Osteoblast (primary cell): ENCODE measurements at places on chromosomes 2 and 18. TPM values are rescaled to one million over a fixed set of nuclear protein-coding genes. Genes with fewer than 3 reads are reported as not detected.

- H3K4me1 ChIP-seq = no peaks in the 10 kb centered on the region
- H3K4me3 ChIP-seq = no peak overlapping the region
- H3K27ac ChIP-seq = no peak overlapping the region
- no peak for DNase-seq
- no peaks in the 10 kb centered on the region for H3K36me3 ChIP-seq
These were observed 1934.7 kb upstream of the CELF4 start for GRCh38 chr18:39500306-39500705.

- H3K4me3 ChIP-seq = no peak overlapping the region
- H3K27me3 ChIP-seq = no peaks in the 10 kb centered on the region
- peaks cover 11% of the 10 kb centered on the region for H3K4me1 ChIP-seq
- H3K36me3 ChIP-seq = peaks cover 18% of the 10 kb centered on the region
These were observed 31.0 kb downstream of the RALB start for GRCh38 chr2:120283649-120284048.

DNA sequence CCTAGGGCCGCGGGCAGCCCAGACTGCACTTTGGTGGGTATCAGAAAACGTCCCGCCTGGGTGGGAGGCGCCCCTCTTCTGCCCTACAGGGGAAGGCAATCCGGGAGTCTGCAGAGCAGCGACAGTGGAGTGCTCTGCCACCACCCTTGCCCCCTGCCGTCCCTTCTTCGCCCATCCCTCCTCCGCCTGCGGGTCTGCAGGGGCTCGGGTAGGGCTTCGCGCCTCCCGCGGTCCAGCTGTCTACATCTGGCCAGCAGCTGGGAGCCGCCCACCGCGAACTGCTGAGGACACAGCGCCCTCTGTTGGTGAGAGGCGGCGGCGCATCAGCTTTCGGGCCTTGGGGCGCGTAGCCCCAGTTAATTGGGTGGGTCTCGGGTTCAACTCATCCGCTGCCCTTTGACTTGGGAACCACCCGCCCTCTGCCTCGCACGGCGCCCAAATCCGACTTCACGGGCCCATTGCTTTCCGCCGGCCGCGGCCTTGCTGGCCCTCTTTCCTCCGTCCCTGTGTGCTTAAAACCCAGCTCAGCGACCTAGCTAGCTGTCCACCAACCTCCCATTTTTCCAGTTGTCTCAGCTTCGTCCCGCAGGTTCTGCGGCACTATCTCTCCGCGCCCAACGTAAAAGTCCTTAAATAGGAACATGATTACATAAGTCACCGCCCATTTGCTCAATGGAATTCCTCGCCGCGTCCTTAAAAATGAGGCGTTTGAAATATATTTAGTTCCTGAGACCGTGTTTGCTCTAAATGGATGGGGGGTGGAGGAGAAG lies 17.6 kb downstream of the WNT10A start:
- peaks cover under 1% of the 10 kb centered on the region for H3K4me1 ChIP-seq
- H3K36me3 ChIP-seq = no peaks in the 10 kb centered on the region
- peak; percentile 97 for DNase-seq
- peak overlapping the region; percentile 7 for H3K4me3 ChIP-seq

The PLEK gene
- 0.36 TPM in 1 of 2 replicates, not detected in the other for total RNA-seq

The TNS1 gene
- 45.7 and 48.9 TPM in 2 replicates for total RNA-seq

DNA sequence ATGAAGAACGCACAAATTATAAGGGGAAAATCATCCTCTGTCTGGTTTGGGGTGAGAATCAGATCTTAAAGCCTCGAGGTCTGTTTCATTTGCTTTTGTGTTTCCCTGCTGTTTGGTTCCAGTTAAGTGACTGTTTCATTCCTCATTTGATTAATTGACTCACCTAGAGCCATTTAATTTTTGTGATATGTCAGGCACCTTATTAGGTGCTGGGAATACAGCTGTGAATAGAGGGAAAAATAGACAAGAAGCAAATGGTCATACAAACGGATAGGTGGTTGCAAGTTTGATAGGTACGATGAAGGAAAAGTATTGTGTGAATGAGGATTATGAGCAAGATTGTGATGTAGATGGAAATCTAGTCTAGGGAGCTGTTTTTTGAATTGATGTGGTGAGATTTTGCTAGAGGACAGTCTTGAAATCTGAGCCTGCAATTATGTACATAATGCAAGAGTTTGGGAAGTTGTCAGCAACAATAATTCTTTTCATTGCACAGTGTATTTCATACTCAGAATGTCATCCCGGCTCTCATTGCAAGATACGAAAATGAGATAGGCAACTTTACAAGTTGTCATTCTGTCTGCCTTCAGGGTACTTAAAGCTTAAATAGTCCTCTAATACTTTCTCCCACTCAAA lies 2.2 kb downstream of the ACSL3 start:
- peak overlapping the region; percentile 81 for H3K4me3 ChIP-seq
- H3K36me3 ChIP-seq = no peaks in the 10 kb centered on the region
- H3K27ac ChIP-seq = peak overlapping the region; percentile 77
- no peak for DNase-seq
- peaks cover 39% of the 10 kb centered on the region for H3K4me1 ChIP-seq
- no peaks in the 10 kb centered on the region for H3K27me3 ChIP-seq

DNA sequence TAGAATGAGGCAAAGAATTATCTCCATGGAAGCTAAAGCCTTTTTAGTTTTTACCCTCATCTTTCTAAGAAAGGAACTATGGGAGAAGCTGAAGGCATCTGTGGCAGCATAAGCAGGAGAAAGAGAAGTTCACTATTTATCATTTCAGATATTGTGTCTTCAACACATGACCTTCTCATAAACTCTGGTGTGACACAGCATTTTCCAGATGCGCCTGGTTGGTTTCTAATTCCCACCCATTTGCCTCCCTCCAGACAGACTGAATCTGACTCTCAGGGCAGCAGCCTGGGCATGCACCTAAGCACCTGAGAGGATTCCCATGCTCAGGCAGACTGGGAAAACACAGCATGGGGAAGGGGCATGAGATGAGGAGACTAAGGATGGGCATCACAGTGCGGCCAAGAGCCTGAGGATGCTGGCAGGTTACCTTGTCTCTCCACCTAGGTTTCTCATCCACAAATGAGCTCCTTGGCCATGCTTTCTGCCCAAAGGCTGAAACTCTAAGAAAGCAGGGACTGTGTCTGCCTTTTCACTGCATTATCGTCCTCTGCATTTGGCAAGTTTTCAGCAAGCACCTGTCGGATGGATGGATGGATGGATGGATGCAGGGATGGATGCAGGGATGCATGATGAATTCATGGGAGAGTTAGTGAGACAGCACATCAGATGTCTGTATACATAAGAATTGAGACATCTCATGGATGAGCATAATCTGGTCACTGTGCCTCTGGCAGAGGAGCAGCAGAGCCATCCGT lies 28.8 kb upstream of the SULT1C4 start:
- no peaks in the 10 kb centered on the region for H3K36me3 ChIP-seq
- no peaks in the 10 kb centered on the region for H3K4me1 ChIP-seq
- H3K4me3 ChIP-seq = no peak overlapping the region
- DNase-seq = no peak
- no peak overlapping the region for H3K27ac ChIP-seq

The C2orf80 gene
- not detected in 2 replicates for total RNA-seq

The AQP12B gene
- not detected in 2 replicates for total RNA-seq

DNA sequence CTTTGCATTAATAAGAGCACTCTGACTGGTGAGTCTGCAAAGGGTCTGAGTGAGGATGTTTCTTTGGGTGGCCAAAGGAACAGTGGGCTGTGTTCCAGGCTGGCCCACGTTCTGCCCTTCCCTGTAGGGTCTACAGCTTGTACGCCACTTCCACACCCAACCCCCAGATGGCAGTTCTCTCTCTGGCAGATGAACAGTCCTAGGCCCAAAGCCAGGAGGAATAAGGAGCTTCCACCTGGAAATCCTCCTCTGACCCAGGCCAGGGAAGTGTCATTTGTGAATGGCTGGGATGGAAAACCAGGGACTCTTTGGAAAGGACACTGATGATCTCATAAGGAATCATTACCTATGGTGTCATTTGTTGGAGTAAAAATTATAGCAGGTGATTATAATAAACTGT lies 6.6 kb downstream of the OTOF start:
- DNase-seq = peak; percentile 73
- no peaks in the 10 kb centered on the region for H3K4me1 ChIP-seq
- H3K36me3 ChIP-seq = no peaks in the 10 kb centered on the region
- no peak overlapping the region for H3K27ac ChIP-seq

The CD226 gene
- under 0.01 and 0.36 TPM in 2 replicates for total RNA-seq

The RBKS gene
- 1.1 and 2.1 TPM in 2 replicates for total RNA-seq

DNA sequence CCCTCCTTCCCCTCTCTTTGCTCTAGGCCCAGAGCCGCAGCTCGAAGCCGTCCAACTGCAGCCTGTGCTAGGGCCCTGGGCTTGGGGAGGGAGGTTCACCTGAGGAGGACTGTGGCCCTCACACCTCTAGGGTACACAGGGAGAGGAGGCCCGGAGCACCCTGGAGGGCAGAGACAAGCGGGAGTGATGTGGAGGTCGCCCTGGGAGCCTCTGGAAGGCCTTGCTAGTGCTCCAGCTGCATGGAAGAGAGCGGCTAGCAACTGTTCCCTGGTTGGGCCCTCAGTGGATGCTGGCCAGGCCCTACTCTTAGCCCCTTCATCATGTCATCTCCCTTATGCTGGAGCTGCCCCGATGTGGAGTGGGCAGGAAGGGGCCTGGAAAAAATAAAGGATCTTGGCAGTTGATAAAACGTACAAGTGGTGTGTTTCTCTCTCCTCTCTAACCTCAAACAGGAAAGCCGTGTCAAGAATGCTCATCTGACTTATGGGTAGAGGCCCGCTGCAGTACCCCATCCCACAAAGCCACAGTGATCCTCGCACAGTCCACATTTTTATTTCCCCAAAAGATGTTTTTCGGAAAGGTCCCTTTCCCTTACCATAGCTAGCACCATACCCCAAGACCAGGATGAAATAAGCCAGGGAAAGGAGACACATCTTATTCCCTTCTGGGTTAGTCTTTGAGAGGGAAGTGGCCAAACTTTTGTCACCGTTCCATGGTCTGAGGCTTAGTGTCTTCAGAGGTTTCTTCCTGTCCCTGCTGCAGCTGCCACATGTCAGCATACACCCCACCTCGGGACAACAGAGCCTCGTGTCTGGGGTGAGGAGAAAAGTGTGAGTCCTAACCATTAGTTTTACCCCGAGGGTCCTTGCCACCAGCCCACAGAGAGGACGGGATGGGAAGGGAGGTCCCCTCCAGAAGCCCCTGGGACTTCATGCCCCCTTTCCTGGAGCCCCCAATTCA lies 2.9 kb downstream of the ZFAND2B start:
- no peaks in the 10 kb centered on the region for H3K27me3 ChIP-seq
- no peak overlapping the region for H3K27ac ChIP-seq
- H3K4me1 ChIP-seq = peaks cover 18% of the 10 kb centered on the region
- peak; percentile 36 for DNase-seq
- H3K4me3 ChIP-seq = no peak overlapping the region

The UGT1A5 gene
- total RNA-seq = not detected in 2 replicates

The TMEM182 gene
- total RNA-seq = 1.4 and 2.7 TPM in 2 replicates

DNA sequence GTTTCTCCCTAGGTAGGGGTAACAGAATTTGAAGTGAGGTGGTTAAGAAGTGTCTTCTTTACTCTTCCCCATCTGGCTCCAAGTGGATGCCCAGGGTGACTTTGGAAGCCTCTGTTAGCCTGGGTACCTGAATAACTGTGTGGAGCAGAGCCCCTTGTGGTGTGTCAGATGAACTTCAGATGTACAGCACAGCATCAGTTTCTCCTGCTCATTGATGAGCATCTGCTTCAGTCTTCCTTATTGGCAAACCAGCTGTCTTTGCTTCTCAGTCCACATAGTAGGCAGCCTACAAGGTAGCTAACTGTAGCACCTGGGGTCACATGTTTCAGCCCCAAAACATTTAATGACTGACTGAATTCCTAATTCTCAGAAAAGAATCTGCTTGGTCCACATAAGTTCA lies 56.2 kb upstream of the ATP8B1 start:
- no peaks in the 10 kb centered on the region for H3K27me3 ChIP-seq
- no peak for DNase-seq
- no peak overlapping the region for H3K27ac ChIP-seq
- H3K4me3 ChIP-seq = no peak overlapping the region
- H3K36me3 ChIP-seq = no peaks in the 10 kb centered on the region

- no peaks in the 10 kb centered on the region for H3K27me3 ChIP-seq
- DNase-seq = peak; percentile 79
- H3K4me3 ChIP-seq = no peak overlapping the region
- no peaks in the 10 kb centered on the region for H3K36me3 ChIP-seq
- no peak overlapping the region for H3K27ac ChIP-seq
- no peaks in the 10 kb centered on the region for H3K4me1 ChIP-seq
These were observed 537 bp upstream of the HOXD4 start for GRCh38 chr2:176150584-176151441.

GRCh38 chr2:27303093-27304025 lies 4.9 kb downstream of the UCN start:
- H3K27me3 ChIP-seq = peaks cover 35% of the 10 kb centered on the region
- no peaks in the 10 kb centered on the region for H3K36me3 ChIP-seq
- peak overlapping the region; percentile 53 for H3K4me3 ChIP-seq
- H3K4me1 ChIP-seq = no peaks in the 10 kb centered on the region
- DNase-seq = peak; percentile 96

GRCh38 chr2:109707281-109708147 lies 86.6 kb upstream of the RGPD5 start:
- H3K36me3 ChIP-seq = no peaks in the 10 kb centered on the region
- DNase-seq = no peak
- H3K4me3 ChIP-seq = no peak overlapping the region
- H3K27ac ChIP-seq = no peak overlapping the region
- peaks cover 6% of the 10 kb centered on the region for H3K4me1 ChIP-seq
- H3K27me3 ChIP-seq = no peaks in the 10 kb centered on the region

- no peaks in the 10 kb centered on the region for H3K27me3 ChIP-seq
- H3K27ac ChIP-seq = no peak overlapping the region
- H3K36me3 ChIP-seq = no peaks in the 10 kb centered on the region
- H3K4me3 ChIP-seq = no peak overlapping the region
These were observed 272.0 kb upstream of the GCFC2 start for GRCh38 chr2:75982719-75983118.

DNA sequence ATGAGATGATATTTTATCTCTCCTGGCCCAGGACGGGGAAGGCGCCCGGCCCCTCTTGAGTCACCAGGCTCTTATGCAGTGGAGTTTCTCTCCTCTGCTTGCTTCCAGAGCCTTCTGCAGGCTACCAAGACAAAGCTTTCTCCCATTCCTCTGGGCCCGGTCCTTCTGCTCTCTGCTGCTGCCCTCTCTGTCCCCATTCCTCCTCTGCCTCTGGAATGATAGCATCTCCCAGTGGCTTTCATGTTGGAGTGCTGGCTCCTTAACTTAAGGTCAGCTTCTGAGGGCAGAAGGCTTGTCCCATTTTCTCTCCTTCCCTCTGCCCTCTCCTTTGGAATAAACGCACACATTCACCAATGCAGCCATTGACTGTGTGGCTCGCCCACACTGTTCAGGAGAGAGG lies 86.2 kb downstream of the SDC1 start:
- peaks cover 18% of the 10 kb centered on the region for H3K4me1 ChIP-seq
- H3K4me3 ChIP-seq = no peak overlapping the region
- no peaks in the 10 kb centered on the region for H3K36me3 ChIP-seq
- DNase-seq = no peak
- no peaks in the 10 kb centered on the region for H3K27me3 ChIP-seq

- H3K36me3 ChIP-seq = peaks cover 8% of the 10 kb centered on the region
- no peaks in the 10 kb centered on the region for H3K4me1 ChIP-seq
- H3K27ac ChIP-seq = no peak overlapping the region
- DNase-seq = no peak
These were observed 68.5 kb downstream of the AGPS start for GRCh38 chr2:177460973-177461585.
